ENCODE measurements at places on chromosomes 6 and 20.

DNA sequence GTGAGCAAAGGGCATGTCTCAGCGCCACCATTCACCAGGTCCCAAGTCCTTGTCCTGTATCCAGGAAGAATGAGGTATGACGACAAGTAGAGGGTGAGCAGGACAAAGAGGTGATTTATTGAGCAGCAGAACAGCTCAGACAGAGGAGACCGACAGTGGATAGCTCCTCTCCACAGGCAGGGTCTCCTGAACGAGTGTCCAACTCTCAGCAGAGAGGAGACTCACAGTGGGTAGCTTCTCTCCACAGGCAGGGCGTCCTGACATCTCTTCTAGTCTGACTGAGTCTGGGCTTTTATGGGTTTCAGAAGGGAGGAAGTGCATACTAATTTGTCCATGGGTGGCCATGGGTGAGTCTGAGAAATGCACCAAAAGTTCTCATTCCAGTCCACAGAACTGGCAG lies 204.7 kb downstream of the ANKRD60 start:
- DNase-seq = no peak

GRCh38 chr6:32129297-32130088 lies 595 bp downstream of the FKBPL start:
- no peak for DNase-seq

GRCh38 chr6:156779206-156780094 lies 2.3 kb downstream of the ARID1B start:
- DNase-seq = no peak

- DNase-seq = no peak
Observed at GRCh38 chr6:75135450-75135849, 70.4 kb downstream of the COL12A1 start.

DNA sequence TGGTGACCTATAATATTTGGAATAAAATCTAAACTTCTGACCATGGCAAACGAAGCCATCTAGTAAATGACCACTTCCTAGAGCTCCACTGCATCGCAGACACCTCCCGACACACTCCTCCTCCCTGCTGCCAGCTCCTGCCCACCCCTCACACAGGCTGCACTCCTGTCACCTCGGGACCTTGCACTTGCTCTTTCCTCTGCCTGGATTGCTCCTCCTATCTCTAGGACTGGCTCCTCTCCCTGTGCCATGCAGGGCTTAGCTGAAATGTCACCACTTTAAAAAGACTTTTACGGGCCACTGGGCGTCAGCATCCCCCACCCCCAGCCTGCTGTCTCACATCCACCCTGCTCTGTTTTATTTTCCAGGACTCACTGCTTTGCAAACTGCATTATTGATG lies 87.6 kb upstream of the MC3R start:
- DNase-seq = no peak

DNA sequence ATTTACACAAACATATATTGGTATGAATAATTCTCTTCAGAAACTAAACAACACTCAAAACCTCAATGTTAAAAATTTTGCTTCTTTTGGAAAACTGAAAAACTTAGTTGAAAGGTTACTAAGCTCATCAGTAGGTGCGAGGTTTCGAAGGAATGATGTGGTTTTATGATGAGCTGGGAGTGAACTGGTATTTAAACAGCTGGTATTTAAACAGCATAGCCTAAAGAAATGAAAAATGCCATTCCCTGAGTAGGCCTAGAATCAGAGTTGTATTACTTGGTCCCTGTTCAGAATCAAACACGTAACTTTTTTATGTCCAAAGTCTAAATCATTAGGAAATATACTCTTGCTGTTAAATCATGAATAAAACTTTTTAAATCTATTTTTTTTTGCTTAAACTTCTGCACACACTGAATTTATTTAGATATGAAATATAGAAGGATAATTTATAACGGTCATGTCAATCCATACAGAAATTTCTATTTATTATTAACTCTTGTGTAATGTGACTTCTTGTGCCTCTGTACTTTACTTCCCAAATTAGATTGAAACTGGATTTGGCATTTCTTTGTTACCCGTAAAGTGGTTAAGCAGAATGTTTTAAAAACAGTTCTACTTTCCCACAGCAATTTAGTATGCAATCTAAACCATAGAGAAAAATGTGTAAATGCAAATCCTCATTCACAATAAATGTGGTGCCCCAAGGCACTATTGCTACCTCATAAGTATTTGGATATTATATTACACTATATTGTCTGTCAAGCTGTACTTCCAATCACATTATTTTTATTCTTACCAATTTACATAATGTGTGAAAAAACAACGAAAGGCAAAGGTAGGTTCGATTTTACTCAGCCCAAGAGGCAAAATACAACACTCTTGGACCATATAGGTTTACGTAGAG lies 124.1 kb downstream of the HS3ST5 start:
- DNase-seq = no peak

DNA sequence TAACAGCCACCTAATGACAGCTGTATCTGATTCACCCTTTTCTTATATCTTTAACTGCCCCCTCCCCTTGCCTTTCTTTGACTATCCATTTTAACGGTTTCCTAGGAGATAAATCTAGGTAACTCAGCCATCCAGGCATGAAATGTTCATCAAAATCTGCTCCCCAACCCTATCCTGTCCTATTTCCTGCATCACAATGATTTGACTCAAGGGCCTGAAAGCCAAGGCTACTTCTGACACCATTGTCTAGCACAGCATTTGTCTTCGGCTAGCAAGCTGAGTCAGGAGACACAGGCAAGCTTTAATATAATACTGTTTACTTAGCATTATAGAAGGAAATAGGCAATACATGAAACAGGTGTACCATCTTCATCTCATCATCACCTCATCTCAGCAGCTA lies 31.6 kb upstream of the MANEA start:
- no peak for DNase-seq

- no peak for DNase-seq
Observed at GRCh38 chr6:125228981-125229479, 72.7 kb downstream of the HDDC2 start.

Measured in activated naive CD4-positive, alpha-beta T cell (primary cell).